ENCODE measurements at places on chromosomes 16 and 17.

DNA sequence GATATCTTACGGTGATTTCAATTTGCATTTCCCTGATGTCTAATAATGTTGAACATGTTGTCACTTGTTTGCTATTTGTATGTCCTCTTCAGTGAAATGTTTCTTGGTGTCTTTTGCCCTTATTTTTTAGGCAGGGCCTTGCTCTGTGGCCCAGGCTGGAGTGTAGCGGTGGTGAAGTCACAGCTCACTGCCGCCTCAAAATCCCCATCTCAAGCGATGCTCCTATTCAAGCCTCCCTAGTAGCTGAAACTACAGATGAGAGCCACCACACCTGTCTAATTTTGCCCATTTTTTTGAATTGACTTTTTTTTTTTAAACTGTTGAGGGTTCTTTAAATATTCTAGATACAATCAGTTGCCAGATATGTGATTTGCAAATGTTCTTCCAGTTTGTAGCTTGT lies 8.3 kb downstream of the UBE2G1 start:
- no peak for DNase-seq

DNA sequence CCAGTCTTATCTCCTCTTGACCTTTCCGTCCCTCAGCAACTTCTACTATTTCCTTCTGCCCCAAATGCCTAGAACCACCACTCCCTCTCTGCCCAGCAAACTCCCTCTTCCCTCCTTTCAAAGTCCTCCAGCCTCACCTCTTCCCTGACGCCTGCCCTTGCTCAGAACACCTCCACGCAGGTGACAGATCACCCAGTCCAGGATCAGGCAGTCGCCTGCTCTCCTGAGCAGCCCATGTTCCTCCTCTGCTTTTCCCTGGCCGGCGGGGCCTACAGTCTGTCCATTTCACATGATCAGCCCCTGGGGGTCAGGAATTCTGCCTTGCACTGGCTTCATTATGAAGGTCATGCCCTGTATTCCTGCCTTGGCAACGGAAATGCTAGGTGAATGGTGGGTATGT lies 422 bp downstream of the CD300LF start:
- no peak for DNase-seq

- DNase-seq: no peak
Measured at GRCh38 chr16:1520461-1520860, 13.0 kb upstream of the TMEM204 start.

DNA sequence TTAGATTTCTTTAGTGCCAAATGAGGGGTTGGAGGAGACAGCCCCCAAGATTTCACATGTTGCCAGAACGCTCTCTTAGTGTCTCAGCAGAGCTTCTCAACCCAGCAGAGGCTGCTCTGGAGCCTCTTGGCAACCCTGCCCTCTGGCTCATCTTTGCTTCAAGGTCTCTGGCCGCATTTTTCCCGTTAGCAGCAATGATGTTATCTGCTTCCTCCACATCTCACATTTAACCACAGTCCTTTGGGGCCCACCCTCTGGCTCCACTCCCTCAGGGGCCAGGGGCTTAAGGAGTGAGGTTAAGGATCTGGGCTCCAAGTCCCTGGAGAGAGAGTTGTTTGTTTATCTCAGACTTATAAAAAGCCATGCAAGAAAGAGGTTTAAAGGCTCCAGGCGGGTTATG lies 3.3 kb upstream of the XYLT1 start:
- DNase-seq: peak; percentile 85

GRCh38 chr16:73418051-73418450 lies 370.1 kb upstream of the ZFHX3 start:
- DNase-seq: no peak

- DNase-seq: no peak
Measured at GRCh38 chr16:12426122-12426521, 377.6 kb downstream of the CPPED1 start.

- DNase-seq: no peak
Measured at GRCh38 chr17:65978871-65979270, 213.1 kb downstream of the CEP112 start.

DNA sequence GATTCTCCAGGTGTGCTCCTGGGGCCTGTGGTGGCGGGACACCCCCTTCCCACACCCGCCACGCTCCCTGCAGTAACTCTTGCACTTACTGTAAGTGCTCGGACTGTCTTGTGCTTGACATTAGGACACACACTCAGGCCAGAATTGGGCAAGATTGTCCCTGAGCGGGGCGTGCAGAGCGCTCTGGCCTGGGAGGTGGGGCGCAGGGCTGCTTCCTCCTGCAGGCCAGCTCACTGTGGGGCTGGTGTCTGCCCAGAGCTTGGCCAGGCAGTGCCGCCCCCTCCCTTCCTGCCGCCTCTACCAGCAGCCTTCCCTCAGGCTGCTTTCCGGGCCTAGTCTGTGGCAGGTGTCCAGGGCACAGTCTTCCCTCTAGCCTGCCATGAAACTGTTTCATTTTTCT lies 6.1 kb upstream of the ATP6V0C start:
- no peak for DNase-seq

DNA sequence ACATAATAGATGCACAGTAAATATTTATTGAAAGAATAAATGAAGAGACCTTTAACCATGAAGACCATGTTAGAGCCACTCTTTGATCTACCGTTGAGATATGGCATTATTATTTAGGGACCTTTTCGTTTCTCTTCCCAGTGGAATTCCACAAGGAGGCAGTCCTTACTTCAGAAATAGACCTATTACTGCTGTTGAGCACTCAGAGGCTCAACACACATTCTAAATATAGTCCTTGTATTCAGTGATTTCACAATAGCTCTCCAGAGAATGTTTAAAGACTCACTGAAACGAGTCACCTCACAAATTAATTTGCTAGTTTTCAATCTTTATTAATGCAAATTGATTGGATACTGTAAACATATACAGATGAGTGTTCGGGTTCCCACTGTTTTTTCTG lies 603.8 kb downstream of the CDH8 start:
- no peak for DNase-seq

DNA sequence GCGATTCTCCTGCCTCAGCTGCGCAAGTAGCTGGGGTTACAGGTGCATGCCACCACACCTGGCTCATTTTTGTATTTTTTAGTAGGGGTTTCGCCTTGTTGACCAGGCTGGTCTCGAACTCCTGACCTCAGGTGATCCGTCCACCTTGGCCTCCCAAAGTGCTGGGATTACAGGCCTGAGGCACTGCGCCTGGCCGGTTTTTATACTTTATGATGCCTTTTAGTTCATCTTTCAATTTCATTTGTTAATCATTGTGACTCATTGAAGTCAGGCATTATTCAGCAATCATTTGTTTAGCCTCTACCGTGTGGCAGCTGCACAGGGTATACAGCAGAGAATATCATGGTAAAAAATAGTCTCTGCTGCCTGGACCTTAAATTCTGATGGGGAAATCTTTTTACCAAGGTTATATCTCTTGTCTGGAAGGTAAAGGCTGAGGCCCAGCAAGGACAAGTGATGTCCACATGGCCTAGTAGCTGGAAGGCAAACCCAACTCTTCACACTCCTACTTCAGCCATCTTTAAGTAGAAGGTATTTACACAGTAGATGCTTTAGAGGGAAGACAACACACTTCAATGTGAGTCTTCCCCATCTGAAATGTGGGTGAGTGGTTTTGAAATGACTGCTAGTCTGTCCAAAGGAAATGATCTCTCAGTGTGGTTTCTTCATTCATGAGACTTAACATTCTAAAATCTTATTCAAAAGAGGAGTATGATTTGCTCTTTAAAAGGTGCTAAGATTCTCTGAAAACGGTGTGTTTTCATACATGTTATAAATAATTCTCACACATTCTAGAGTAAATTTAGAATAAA lies 2.4 kb downstream of the PRPSAP2 start:
- DNase-seq: no peak

- DNase-seq: no peak
Measured at GRCh38 chr17:59329176-59330052, 2.0 kb upstream of the YPEL2 start.

DNA sequence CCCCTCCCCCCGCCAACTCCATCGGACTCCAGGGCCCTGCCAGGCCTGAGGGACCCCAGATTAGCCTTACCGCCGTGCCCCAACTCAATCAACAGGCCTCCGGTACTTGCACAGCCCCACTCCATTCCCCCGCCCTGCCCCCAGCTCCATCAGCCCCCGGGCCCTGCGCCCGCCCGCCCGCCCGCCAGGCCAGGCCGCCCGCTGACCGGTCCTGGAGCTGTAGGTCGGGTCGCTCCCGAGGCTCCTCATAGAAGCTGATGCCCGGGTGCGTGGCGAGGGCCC lies 308 bp downstream of the GTF3C1 start:
- no peak for DNase-seq

DNA sequence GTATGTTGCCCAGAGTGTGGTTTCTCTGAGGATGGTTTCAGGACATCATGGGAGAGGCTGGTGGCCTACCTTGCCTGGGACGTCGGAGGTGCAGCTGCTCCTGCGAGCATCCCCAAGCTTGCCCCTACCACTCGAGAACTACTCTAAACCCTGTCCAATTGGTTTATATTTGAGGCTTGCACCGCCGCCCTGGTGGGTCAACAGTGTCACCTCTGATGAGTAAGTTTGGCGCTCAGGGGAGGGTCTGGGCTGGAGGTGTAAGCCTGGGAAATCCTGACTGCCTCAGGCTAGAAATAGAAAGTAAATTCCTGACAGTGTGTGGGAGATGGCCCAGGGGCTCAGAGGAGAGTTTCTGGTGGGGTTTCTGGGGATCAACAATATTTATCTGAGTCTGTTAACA lies 48.2 kb downstream of the CCDC42 start:
- peak; percentile 83 for DNase-seq

DNA sequence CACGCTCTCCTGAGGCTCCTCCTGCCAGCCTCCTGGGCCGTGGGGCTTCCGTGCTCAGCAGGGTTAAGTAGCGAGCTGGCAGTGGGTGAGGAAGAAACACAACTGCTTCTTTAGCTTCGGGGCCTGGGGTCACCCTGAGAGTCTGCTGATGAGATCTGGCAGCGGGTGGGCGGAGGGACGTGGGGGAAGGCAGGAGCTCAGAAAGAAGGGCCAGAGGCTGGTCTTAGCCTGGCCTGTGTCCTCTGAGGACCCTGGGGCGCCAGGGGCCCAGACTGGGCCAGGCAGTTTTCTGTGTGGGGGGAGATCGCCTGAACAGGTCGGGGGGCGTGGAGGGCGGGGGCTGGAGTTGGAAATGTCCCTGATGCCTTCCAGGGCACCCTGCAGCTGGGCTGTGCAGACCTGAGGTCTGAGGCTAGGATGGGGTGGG lies 97.8 kb upstream of the GSE1 start:
- DNase-seq: no peak

DNA sequence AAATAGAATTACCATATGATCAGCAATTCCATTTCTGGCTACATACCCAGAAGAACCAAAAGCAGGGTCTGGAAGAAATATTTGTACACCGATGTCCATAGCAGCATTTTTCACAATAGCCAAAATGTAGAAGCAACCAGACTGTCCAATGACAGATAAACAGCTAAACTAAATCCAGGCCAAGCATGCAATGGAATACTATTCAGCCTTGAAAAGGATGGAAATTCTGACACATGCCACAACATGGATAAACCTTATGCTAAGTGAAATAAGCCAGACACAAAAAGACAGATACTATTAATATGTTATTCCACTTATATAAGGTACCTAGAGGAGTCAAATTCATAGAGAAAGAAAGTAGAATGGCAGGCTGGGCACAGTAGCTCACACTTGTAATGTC lies 25.9 kb upstream of the CREBBP start:
- DNase-seq: no peak
